Activated naive CD4-positive, alpha-beta T cell (primary cell): ENCODE measurements at places on chromosomes 2 and 18.

GRCh38 chr18:46295416-46295815 is 191.2 kb downstream of the HAUS1 start:
- DNase-seq, result no peak

DNA sequence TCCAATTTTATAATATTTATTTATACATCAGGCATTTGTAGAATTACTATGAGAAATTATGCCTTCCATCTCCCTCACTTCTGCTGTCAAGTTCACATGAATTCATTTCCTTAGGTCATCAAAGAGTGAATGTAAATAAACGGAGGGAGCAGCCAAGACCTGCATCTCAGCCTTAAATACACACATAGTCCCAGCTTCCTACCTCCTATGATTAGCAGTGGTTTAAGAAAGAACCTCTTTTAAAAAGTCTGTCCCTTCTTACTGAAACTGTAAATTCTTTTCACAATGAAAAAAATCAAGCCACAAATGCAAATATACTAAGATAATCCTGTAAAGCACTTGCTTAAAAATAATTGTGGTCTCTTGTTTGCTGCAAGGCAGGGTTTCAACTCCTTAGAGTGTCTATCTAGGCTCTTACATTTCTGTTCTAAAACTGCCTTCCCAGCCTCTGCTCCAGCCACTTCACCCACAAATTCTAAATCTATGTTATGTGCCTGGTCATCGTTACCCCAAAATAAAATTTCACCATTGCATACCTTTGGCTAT is 532.7 kb upstream of the FSHR start:
- DNase-seq, result no peak

- DNase-seq, result no peak
These were observed 20.8 kb upstream of the SIX3 start for GRCh38 chr2:44920751-44921150.

DNA sequence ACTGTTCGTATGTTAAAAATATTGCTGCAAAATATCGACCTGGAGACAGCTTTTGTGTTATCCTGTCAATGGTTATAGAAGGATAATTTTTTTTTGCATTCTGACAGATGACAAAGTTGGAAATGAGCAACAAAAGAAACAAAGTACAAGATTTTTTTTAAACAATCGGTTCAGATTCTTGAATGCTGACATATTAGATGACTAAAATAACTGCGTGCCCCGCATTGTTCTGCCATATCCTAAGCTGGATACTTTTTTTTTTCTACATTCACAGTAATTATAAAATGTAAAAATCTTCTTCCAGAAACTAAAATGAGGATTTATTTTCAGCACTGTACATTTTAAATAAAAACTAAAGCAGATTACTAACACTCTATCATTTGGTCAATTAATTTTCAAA is 67.1 kb downstream of the ABCG8 start:
- no peak for DNase-seq

- DNase-seq, result no peak
These were observed 41.5 kb downstream of the TANC1 start for GRCh38 chr2:159009940-159010339.

DNA sequence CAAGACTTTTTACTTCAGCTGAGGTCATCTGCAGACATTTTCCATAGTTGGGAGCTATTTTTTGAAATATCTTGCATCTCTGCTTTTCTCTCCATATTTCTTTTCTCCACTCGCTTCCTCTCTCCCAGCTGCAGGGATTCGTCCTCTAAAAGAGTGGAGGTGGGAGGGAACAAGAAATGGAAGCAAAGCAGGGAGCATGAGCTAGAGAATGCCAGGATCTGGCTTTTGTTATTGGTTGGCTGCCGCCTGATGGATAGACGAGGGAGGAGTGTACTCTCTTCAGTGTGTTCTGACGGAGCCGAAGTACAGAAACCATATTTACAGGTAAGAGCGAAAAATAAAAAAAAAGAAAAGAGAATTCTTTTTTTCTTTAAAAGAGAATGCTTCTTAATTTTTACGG is at the start of gene CSRNP3:
Gene CSRNP3 (plus strand): TSS at position 282 of the 400 bp plus-strand sequence. CDS start 125,368 bp downstream, outside the sequence.
- no peak for DNase-seq

DNA sequence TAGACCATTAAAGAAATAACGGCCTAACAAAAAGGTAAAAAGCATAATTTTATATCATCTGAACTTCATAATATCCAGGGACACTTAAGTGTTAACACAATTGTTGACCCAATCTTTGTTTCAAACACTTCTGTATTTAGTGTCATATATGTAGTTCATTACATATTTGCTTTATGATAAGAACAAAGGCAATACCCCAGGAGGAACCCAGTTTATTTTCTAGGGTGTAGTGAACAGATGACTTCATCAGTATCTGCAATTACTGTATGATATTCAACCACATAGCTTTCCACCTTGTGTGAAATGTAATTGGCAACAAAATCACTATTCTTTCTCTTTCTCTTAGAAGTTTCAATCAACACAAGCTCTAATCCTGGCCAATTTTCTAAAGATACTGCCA is 177.8 kb downstream of the SLC39A10 start:
- no peak for DNase-seq

GRCh38 chr18:23661735-23662308 is 889 bp downstream of the ANKRD29 start:
- DNase-seq, result no peak

DNA sequence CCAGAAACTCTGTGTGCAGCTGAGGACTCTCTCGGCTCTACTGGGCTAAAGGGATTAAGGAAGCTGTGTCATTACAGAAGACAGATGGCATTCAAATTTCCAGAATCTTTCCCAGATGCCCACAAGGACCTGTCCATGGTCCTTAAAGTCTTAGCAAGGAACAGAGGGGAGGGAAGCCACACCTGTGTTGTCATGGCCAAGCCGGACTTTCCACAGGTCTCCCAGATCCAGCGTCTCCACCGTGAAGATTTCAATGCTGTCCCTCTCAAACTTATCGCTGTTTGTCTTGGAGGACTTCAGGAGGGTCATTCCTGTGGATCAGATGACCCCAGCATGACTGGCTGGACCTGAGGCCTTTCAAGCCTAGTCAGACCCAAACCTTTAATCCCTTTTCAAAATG is 114.5 kb downstream of the LOXHD1 start:
- no peak for DNase-seq

GRCh38 chr2:229270551-229271410 is at the start of gene PID1:
TSS of gene PID1 (minus strand) at chr2:229271287. CDS start at chr2:229271043, 244 bp downstream.
- DNase-seq, result no peak

- DNase-seq, result no peak
These were observed 236.5 kb downstream of the HAUS1 start for GRCh38 chr18:46340716-46341115.

GRCh38 chr2:147331790-147332419 is 512.9 kb upstream of the ACVR2A start:
- DNase-seq, result no peak

DNA sequence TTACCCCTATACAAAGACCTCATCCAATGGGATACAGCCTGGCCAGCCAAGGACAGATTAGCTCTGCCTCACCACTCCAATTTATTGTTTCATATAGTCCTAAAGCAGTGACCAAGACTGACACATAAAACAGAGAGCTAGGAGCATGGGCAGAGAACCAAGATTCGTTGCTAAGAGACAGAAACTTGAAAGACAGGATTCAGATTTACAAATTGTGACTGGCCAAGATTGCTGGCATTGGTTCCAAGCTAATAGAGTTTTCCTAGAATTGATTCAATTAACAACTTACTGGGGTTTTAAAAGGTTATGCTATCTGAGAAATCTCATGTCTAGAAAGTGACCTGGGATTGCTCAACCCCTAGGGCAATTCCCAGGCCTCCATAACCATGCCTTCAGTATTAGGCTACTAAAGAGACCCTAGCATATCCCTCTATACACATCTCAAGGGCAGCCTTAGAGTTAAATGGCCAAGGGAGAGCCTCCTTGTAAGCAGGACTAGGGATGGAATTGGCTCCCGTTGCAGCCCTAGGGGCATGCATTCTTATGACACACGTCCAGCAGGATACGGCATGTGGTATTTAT is 75.6 kb downstream of the ICOS start:
- DNase-seq, result no peak

- DNase-seq, result no peak
These were observed 38.5 kb downstream of the NTSR2 start for GRCh38 chr2:11631462-11631861.

DNA sequence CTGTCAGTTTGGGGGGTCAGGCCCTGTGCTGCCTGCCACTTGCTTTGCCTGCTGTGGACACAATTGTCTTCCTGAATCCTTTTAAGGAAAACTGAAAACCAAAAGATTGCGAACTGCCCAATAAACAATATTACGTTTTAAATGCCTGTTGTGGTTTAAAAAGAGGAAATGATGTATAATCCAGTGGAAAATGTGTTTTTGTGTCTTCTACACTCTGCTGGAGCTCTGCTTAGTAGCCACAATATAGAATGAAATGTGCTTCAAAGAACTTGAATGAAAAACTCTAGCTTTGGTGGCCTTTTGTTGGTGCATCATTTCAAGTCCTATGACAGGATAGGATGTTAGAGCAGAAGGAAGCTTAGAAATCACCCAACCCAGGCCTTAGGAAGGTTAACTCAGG is 23.2 kb upstream of the CABYR start:
- DNase-seq, result no peak

DNA sequence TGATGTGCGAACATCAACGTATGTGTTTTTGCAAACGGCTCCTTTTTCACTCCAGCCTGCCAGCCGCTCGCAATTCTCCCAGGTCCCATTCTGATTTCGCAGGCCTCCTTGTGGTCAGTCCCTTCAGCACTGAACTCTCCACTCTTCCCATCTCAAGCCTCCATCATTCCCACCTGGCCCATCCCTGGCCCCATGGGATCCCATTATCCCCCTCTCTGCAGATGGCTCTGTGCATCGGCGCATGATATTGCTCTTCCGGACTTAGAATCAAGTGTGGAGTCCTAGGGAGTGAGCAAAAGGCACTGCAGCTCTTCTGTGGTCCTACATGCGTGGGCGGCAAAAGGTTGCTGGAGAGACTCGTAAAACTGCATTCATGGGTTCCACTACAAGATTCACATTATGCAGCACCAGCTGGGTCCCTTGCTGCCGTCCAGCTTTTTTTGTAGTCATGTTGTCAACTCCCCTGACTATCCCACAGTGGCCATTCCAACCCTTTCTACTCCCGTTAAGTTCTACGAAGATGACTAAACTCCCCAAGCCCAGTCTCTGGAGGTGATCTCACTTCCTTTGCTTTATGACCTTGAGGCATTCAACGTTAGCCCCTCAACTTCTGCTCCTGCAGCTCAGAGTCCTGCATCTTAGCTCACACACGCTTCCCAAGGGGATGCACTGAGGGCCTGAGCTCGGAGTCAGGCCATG is 125.3 kb upstream of the NRP2 start:
- no peak for DNase-seq

DNA sequence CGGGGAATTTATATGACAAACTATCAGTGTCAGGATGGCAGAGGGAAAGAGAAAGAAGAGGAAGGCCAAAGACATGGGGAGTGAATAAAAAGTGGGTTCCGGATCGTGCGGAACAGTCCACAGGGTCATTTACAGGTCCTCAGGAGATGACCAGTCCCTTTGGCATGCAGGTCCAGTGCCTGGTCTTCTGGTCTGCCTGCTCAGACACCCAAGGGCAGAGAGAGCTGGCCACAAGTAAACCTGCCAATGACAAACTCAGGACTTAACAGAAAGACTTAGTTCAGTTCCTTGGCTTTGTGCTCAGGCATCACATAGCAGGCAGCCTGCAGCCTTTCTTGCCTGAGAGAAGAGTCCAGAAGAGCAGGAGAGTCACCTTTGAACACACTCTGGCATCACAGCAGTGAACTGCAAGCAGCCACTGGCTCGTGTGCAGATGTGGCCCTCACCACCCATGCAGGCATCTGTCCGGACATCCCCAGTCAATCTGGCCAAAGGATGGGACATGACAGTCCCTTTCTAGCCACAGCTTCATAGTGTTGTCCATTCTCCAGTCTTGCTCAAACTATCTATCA is 14.0 kb downstream of the TMEM127 start:
- DNase-seq, result no peak

DNA sequence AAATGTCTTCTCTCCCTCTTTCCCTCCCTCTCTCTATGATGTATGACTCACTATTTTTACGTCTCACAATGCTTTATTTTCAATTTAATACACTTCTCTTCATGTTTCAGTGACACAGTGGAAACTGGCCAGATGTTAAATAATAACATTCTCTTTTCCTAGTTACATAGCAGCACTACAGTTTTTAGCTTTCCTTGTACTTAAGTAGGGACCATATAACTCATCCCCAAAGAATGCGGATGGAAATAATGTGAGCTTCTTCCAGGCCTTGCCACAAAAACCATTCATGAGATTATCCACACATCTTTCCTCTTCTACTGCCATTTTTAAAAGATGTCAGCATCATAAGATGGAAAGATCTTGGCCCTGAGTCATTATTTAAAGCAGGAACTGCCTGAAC is 789.4 kb downstream of the LRP1B start:
- DNase-seq, result no peak

- no peak for DNase-seq
These were observed 210.9 kb upstream of the PKDCC start for GRCh38 chr2:41836948-41837347.

DNA sequence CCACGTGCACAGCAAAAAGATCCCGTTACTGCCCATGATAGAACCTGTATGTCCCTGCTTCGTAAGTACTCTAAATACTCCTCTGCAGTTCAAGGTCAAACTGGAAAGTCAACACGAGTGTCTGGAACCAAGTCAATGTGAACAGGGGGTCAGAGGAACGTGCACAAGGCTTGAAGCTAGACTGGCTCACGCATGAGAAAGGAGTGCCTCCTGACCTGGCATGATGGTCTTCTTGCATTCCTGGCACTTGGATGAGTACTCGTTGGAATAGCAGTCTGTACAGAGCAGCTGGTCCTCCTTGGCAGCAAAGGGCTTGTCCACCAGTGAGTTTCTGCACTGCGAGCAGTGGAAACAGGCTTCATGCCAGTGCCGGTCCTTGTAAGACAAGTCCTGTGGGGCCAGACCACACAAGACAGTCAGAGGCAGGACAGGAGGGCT is 25.5 kb downstream of the FHL2 start:
- DNase-seq, result no peak

GRCh38 chr2:204706939-204707338 is 161.7 kb downstream of the PARD3B start:
- no peak for DNase-seq

DNA sequence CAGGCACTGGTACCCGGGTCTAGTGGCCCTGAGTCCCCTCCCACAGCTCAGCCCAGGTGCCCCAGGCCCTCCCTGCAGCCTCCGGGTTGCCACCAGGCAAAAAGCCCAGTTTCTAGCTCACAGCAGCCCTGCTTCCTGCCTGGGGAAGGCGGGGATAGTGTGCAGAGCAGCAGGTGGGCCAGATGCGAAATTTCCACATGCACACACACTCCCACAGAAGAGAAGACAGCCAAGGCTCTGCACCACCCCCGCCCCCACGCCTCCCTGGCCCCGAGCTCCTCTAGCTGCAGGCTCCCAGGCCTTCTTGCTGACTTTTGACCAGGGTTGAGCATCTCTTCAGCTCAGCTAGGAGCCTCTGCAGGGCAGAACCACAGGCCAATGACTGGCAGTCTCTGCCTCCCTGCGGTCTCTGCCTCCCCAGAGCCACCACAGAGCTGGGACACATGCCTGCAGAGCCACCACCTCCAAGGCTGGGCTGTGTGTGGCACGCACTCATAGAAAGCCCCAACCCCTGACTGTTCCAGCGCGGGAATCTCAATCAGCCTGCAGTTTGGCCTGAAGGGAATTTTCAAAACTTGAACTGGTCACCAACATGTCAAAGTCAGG is 7.2 kb downstream of the SLC66A2 start:
- no peak for DNase-seq
